CD4-positive, alpha-beta T cell treated with Interleukin-17A for 4 hours (primary cell): ENCODE measurements at places on chromosomes 1 and 21.

GRCh38 chr1:58812926-58813325 is 29.1 kb upstream of the JUN start:
- peak; percentile 67 for DNase-seq

GRCh38 chr21:33598051-33598450 is 9.6 kb upstream of the DONSON start:
- DNase-seq = no peak

DNA sequence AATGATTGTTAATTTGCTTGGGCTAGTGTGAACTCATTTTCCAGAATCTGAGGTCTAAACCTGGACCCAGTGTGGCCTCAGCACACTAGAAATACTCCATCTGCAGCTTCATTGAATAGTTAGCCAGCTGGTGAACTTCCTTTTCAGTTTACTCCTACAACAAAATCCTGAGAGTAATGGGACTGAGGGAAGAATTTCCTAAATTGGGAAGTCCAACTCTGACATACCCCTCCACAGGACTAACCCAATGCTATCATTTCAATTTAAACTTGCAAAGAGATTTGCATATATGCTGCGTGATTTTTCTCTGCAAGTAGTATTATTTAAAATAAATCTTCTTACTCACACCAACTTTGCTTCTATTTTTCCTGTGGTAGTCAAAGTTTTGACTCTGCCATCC is 27.8 kb upstream of the PIGC start:
- no peak for DNase-seq

DNA sequence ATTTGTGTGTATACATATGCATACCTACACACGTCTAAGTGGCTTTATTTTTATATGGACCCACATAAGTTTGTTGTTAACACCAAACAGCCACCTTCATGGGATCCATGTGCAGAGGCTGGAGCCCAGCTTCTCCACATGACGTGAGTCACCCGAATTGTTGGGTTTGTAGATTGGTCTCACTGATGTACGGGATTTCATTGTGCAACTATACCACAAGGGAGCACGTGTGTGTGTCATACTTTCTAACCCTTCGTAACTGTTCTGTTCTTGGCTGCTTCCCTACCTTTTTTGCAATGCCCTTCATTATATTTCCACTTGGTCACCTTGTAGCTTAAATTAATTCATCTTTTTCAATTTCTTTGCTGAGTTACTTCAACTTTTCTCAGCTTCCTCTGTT is 21.0 kb downstream of the SPRTN start:
- no peak for DNase-seq

DNA sequence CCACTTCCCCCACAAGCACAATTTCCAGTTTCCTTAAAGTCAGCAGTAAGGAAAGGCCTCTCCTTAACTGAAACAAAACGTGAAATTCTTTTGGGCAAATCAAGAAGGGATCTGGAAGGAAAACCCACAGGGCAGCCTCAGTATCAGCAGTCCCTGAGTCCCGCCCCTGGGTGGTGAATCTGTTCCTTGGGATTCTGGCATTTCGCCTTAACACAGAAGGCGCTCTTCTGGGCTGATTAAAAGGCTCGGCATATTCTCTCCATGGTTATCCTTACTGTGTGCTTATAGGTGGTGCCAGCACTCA is 12.2 kb upstream of the RAB4A start:
- no peak for DNase-seq

- no peak for DNase-seq
These were observed 207.1 kb downstream of the SLC35F3 start for GRCh38 chr1:234111458-234112142.

GRCh38 chr1:231065510-231066241 is 25.6 kb upstream of the FAM89A start:
- no peak for DNase-seq

DNA sequence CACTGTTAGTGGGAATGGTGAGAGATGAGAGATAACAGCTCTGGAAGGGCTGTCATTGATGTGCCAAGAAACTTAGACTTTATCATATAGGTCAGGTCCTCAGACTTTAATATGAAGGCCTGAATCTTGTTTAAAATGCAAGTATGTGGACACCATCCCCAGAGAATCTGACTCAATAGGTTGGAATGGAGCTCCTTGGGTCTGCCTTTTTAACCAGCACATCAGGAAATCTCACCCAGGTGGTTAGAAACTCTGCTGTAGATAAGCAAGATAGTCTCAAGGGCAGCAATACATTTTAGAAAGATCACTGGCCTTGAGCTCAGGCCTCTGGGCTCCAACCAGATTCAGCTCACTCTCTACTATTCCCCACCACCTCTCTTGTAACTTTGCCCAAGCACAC is 180.4 kb downstream of the SLC44A5 start:
- no peak for DNase-seq

- DNase-seq = no peak
These were observed 17.4 kb upstream of the SLC30A10 start for GRCh38 chr1:219945795-219946194.

GRCh38 chr1:82858031-82858430 is 1057.3 kb downstream of the ADGRL2 start:
- no peak for DNase-seq

DNA sequence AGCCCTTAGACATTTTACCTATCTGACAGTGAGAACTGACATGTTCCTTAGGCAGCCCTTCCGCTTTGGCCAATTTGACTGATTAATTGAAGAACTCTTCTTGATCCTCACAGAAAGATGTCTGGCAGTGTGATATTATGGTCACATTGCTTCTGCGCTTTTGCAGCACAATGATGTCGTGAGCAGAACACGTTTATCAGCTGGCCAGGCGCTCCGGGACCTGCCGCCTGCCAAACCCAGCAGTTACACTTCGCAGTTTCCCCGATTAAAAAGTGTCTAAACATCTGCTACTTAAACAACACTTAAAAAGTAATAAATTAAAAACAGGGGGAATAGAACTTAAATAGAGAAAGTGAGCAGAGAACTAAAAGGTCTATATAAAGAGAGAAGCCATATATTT is 103.5 kb upstream of the ETS2 start:
- no peak for DNase-seq

GRCh38 chr1:175537571-175537970 is 205.8 kb downstream of the TNR start:
- DNase-seq = no peak

GRCh38 chr1:44819608-44820327 is 11.4 kb downstream of the BTBD19 start:
- peak; percentile 82 for DNase-seq

DNA sequence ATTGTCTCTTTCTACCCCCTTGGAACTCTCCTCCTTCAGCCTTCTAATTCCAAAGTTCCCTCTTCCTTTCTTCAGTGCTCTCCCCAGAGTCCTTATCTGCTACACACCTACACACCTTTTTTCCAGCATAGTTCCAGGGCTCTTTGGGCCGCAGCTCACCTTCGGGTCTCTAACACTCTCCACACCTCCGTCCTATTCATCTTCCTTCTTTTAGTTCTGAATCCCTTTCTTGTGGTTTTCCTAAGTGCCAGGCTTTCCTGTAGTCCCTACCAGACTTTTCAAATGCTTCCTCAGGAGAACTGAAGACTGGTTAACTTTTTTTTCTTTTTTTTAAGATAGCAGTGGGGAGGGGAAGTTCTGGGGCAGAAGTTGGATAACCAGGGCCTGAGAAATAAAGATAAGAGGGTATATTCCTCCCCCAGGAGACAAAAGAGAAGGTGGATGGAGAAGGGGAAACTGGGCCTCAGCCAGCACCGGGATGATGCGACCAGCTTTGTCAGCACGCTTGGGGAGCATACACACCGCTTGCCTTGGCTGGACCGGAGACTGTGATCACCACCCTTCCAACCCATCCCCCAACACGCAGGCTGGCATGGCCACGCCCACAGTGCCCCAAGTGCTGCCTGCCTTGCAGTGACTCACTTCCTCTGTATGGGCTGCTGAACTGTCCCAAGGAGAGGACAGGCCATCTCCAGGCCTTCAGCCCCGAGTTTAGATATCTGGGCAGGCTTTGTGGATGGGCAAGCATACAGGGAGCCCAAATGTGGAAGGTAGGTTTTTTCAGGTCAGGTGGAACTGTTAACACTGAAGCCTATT is 2.5 kb upstream of the CERS2 start:
- DNase-seq = peak; percentile 88

GRCh38 chr1:172673761-172674160 is 14.9 kb downstream of the FASLG start:
- DNase-seq = no peak

DNA sequence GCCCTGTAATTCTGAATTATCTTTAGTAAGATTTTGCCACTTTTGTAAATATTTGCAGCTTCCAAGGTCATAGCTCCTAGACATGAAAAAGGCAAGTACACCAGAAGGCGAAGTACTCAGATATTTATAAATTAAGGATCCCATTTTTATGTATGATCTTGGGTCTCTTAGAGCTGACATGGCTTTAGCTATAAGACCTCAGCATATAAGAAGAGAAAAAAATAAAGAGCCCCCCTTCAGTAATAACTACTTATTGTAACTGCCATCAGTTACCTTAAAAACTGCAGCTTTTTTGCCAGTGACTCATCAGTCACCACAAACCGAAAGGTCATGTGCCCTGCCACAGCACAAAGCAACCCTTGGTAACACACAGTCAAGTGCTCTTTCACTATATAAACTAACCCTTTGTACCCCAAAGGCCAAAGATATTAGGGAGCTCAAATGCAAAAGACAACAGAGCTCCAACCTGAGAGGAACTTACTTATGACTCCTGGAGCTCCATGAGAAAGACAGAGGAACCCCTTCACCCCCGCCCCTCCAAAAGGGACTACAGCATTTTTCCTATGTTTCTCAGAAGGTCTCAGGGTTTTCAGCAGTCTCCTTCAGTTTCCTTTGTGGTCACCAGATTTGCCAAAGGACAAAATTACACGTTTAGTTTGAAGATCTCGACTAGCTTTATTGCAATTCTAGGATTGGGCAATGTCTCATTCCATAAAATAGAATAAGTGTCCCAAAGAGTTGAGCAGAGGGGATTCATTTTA is 219.8 kb upstream of the DUSP10 start:
- DNase-seq = peak; percentile 11

GRCh38 chr1:45654540-45655280 is 30.9 kb upstream of the CCDC17 start:
- no peak for DNase-seq

DNA sequence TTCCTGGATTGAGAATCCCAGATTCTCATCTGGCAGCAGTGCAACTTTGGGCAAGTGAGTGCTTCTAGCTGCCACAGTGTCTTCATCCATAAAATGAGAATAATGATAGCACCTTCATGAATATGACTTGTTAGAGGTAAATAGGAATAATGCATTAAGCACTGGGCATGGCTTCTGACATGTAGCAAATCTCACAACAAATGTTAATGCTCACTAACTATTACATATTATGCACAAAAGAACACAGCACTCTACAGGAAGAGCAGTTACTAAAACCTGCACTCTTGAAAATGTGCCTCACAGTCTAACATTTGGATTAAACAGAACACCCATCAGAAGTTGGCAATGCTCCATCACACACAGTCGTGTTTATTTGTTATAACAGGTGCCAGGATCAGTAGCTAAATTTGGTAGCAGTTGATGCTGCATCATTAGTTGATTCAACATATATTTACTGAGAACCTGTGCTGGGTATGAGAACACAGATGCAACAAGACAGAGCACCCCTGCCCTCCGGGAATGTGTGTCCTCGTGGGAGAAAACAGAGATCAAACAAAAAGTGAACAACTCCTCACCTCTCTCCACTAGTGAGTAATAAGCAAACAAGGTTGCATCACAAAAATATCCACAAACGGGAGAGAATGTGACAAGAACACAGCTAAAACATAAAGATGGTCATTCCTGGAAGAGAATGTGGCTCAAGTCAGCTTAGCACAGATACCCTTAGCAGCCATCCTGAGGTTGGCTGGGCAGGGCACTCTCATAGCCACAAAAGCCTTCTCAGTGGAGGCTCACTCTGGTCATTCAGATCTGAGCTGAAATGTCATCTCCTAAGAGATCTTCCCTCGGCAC is 26.2 kb upstream of the LBR start:
- DNase-seq = no peak

DNA sequence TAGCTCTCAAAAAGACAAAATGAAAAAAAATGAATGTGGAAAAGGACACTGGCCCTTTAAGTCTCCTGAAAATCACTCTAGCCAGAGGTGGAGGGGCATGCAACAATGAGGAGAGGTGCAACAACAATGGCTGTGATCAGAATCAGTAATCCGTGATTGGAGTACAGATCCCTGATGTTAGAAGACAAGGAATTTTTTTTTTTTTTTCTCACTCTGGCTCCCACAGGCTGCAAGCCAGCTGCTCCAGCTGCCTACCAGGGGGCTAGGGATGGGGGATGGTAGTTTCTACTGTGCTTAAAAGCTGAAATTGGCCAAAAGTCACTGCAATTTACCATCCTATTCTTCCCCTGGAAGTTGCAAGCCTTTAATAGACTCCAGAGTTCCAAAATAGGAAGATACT is 54.5 kb downstream of the STYXL2 start:
- DNase-seq = no peak

DNA sequence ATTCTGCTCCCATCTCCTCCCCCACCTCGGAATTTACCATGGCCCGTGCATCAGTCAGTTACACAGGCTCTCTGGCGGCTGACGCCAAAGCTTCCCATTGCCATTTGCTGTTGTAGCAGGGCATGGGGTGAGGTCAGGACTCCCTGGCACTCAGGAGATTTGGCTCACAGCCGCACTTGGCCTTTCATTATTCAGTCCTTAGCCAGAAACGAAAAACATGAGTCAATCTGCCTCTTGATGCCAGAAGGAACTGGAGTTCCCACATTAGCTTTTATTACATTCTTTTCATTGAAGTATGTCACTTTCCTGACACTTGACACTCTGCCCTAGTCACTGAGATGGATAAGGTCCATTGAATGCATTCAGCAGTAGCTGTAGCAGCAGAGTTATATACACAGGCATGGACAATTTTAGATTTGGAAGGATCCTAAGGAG is 260.6 kb downstream of the CACNA1E start:
- DNase-seq = no peak

DNA sequence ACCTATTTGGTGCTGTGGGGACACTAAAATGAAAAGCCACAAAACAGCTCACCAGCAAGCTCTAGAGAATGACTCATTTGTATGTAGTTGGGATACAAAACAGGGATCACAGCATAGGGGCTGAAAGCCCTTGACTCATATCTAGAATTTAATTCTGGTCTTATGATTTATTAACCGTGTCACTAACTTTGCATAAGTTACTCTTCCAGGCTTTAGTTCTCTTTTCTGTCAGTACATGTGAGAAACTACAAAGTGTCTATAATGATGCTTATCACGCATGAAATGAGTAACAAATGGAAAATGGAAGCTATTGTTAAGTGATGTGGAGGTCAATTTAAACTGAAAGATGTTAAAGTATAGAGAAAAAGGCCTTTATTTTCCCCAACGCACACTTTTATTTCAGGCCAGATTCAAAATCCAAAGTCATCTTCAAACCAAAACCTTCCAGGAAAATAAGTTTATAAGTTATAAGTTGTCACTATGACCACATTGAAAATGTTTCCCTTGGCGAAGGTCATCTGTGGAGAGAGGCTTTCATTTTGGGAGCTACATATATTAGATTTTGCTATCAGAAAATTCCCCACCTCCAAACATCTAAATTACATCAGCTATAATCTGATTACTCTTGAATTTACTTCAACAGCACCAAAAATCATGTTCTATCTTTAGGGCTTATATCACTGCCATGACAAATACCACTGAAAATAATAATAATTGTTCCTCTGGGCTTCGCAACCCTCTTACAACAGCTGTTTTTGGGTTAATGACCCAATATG is 430.5 kb downstream of the MRPL39 start:
- DNase-seq = no peak
